Stimulated activated CD4-positive, alpha-beta T cell treated with anti-CD3 and anti-CD28 coated beads, Interleukin-4, amount 100 ng/mL, for 24 hours (primary cell): ENCODE measurements at places on chromosomes 13 and 19.

- no peak for DNase-seq
These were observed 2.9 kb downstream of the CYSLTR2 start for GRCh38 chr13:48656608-48657007.

GRCh38 chr13:43428545-43429296 is 358.1 kb downstream of the ENOX1 start:
- DNase-seq: no peak

DNA sequence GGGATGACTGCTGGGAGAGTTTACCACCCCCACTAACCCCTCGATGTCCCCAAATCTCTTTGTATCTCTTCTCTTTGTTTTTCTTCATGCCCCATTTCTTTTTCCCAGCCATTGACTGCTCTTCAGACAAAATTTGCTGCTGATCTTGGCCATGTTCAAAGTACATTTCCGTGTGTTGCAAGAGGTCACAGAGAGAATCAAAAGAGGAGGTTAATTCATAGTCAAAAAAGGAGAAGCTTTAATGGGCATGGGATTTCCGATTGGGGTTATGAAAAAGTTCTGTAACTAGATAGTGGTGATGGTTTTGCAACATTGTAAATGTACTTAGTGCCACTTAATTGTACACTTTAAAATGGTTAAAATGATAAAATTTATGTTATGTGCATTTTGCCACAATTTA is 121.1 kb downstream of the FLT1 start:
- no peak for DNase-seq

DNA sequence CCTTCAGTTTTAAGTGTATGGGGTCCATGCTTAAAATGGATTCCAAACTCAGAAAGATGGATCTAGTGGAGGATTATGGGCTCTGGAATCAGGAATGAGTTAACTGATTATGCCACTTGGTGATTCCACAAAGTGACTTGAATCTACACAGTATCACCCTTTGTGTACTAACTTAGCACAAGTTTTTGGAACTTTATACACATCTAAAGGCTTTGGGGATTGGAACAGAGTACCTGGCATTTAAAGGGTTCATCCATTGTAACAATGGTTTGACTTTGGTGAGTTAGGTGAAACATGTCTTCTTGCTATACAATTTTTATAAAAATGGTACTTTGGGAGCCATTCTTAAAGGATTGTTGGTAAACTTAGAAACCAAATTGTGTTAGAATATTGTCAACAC is 1.1 kb downstream of the RPL21 start:
- DNase-seq: no peak

DNA sequence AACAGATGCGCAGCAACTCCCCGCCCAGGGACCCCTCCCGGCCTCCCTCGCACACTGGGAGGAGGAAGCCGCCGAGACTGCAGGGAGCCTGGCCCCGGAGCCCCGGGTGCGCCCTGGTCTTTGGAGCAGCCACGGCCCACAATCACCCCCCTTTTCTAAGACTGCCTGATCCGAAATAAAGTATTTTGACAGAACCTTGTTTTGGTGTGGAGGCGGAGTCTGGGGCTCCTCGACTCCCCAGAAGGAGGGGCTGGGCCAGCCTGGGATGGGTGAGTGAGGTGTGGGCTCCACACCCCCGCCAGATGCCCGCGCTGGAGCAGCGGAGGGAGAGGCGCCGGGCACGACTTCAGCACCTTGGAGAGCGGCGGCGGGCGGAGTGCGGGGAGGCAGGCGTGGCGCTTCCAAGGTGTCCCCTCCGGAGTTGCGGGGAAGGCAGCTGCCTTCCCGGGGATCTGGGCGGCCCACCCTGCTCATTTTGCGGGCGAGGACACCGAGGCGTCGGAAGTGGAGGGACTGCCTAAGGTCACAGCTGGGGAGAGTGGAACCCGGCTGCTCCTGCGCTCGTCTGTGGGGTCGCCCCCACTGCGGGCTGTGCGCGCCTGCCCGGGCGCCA is 9.4 kb downstream of the SIRT6 start:
- DNase-seq: peak; percentile 65

- DNase-seq: no peak
These were observed 85.1 kb downstream of the KATNAL1 start for GRCh38 chr13:30222254-30222653.
